T-helper 2 cell (primary cell): ENCODE measurements at places on chromosomes 5 and 9.

GRCh38 chr9:126668058-126668457 lies 54.3 kb downstream of the LMX1B start:
- no peak for DNase-seq

- no peak for DNase-seq
Observed at GRCh38 chr5:179862296-179862695, 3.7 kb upstream of the MRNIP start.

DNA sequence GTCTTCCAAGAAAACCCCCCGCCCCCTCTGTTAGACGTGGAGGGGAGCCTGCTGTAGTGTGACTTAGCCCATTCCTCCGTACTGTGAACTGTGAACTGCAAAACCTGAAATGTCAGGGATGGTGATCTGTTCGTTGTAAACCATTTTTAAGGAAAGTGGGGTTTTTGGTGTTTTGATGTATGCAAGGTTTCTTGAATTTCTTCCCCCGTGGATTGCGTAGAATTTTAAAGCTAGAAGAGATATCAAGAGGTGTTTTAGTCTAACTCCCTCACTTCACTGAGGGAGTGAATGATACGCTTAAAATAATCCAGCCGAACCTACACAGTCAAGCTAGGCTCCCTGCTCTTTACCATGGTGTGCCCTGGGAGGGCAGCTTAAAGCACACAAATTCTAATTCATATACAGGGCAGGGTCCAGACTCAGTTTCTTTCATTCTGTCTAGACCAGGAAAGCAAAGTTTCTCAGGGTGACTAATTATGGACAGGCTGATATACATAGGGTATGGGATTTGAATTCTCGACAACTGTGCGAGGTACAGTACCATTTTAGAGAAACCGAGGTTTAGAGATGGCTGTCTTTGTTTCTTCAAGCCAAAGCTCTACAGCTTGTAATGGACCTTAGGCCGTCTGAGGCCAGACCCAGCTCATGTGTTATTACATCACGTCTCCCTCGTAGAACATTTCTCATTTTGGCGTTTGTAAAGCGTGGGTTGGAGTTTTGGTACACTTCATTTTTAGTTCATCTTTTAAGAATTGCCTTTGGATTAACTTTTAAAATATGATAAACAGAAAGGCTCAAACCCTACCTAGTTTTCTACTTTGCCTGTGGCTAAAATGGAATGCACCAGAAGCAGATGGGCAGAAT lies 2.7 kb downstream of the PTGER4 start:
- DNase-seq: no peak

GRCh38 chr5:126869005-126869451 lies 92.1 kb downstream of the LMNB1 start:
- DNase-seq: no peak

- DNase-seq: no peak
Observed at GRCh38 chr5:9691261-9691660, 61.1 kb upstream of the TAS2R1 start.

- DNase-seq: no peak
Observed at GRCh38 chr5:113282472-113282871, 152.3 kb downstream of the TSSK1B start.

GRCh38 chr5:56610093-56610698 lies 205.2 kb upstream of the MAP3K1 start:
- peak; percentile 34 for DNase-seq

DNA sequence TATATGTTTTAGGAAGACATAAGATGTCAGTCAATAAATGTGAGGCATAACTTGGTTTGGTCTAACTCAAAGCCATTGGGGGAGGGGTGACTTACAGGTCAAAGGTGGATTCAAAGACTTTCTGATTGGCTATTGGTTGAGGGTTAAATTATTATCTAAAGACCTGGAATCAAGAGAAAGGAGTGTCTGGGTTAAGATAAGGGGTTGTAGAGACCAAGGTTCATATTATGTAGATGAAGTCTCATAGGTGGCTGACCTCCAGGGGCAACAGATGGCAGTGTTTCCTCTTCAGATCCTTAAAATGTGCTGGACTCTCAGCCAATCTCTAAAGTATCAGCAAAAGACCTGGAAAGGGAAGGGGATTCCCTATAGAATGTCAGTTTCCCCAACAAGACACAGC lies 51.3 kb upstream of the MINAR2 start:
- DNase-seq: no peak

DNA sequence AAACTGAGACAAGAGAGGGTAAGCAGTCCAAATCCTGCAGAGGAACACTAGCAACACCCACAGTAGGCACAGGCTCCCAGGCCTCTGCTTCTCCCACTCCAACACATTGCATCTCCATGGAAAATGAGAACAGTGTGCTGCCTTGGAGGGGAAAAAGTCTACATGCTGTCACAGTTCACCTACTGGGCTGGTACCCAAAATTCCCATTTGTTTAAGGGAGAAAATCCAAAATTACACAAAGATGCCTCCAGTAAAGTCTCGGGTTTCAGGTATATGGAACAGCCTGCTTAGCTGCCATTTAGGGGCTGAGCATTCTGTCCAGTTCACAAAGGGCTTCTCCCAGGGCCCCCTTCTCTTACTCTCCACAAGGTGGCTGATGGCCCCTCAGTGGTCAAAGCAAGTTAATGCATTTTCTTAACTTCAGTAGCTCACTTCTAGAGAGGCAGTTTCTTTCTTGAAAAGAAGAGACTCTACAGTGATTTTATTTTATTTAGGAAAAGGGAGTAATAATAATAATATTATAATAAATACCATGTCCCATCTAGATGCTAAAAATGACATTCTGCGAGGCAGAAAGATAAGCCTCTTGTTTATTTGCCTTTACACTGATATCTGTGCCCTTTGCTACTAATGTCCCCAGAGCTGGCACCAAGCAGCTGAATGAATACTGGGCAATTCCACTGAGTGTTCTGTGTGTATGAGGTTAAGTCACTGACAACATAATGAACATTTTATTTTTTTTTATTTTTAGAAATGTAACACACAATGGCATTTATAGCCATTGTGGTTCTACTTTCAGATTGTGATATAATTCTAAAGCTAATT lies 89.4 kb downstream of the RGS7BP start:
- no peak for DNase-seq

DNA sequence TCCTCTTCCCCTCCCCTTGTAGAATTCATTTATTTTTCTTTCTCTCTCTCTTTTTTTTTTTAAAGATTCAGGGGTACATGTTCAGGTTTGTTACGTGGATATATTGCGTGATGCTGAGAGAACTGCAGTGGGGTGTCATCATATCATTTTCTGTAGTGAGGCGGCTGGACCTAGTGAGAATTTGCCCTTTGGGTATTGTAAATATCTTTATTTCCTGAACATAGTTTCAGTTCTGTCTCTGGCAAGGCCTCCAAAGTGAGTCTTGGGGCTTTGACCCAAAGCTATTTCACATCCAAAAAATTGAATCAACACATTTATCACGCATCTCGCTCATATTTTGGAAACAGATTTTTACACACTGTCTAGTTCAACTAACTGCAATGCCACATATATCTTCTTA lies 25.4 kb upstream of the MYOT start:
- no peak for DNase-seq
